IPS-NIHi11 (cell line): ENCODE measurements at places on chromosomes 12 and 14.

DNA sequence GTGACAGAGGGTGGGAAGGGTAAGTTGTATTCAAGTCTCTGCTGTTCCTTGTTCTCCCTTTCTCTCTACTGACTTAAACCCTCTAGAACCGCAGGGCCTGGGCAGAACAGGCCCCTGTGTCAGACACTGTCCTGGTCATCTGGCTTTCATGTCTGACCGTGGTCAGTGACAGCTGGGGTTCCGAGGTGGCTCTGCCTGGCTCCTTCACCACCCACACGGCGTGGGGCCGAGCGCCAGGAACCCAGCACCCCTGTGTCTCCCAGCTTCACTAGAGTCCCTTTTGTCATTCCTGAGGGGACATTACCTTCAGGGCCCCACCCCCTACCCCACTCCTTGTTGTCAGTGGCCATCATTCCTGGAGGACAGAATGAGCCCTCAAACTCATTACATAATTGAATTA lies 168.9 kb downstream of the ADGRD1 start:
- DNase-seq: no peak

DNA sequence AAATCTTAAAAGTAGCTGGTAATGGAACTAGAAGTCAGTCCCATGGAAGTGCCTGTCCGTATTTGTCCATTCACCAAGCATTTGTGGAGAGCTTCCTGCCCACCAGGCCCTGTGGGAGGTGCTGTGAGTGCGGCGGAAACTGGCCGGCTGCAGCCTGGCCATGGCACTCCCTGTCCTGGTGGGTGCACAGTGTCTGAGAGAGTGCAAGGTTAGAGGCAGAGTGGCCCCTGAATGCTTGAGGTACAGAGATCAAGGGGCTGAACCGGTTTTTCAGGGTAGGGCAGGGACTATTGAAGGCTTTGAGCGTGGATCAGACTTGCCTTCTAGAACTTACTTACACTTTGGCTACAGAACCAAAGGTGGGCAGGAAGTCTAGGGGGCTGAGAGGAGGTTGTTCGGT lies 92.9 kb downstream of the ESR2 start:
- no peak for DNase-seq

DNA sequence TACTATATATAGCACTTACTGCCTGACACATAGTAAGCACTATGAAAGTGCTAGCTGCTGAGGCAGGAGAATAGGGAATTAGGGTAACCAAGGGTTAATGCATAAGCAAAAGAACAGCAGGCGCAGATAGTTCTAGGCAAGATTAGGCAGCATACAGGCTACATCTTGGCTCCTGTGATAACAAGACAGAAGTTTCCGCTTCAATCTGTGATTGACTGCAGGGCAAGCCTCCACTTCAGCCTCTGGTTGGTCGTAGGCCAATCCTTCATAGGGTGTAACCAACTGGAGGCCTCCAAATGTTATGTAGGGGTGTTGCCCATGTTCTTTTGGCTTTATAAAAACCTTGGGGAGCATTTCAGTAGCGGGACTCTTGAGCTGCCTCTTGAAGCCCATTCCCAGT lies 46.9 kb downstream of the KLHL28 start:
- no peak for DNase-seq

DNA sequence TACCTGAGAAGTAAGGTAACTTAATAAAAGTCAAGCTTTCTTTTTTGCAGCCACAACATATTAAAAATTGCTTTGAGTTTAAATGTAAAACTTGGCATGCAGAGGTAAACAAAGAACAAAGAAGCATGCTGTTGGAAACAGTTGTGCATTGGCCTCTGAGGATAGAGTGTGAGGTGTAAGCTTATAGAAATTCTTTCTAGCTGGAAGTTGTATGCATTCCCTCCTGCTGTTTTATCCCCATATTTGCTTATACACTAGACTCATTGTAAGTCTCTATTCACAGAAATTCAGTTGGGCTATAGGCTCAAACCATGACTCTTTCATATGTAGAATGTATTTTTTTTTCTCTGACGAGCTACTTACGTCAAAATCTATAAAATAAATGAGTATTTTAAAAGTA lies 316.3 kb downstream of the SLC6A15 start:
- DNase-seq: no peak
